ENCODE measurements at places on chromosomes 7 and 10.

DNA sequence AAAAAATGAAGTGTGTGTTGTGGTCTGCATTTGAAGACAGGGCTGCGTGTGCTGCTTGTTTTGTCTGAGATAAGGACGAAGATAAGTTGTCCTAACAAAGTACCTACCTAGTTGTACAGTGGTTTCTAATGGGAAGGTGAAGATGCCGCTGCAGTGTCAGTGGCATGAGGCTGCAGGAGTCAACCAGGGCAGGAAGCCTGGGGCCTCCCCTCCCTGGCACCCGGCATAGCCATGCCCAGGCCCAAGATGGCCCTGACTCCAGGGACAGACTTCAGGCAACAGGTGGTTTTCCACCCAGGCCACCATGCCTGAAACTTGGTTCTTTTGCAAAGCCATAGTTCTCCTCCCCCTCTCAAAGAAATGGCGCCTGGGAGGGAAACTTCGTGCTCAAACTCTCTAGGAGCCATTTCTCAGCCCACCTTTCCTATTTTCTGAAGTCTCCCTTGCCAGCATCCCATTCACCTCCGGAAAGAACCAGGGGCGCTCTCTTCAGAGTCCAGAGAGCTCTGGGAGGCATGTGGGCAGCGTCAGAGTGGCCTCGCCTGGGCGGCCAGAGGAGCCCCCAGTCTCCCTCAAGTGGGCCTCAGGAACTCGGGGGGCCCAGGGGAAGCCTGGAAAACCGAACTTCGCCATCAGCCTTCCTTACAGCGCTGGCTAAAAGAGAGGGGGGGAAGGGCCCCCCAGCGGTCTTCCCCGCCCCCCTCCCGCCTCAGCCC lies 2.1 kb upstream of the KAT6B start:
- no peak for DNase-seq

- DNase-seq = no peak
Observed at GRCh38 chr10:5607594-5607993, 58.8 kb downstream of the ASB13 start.

DNA sequence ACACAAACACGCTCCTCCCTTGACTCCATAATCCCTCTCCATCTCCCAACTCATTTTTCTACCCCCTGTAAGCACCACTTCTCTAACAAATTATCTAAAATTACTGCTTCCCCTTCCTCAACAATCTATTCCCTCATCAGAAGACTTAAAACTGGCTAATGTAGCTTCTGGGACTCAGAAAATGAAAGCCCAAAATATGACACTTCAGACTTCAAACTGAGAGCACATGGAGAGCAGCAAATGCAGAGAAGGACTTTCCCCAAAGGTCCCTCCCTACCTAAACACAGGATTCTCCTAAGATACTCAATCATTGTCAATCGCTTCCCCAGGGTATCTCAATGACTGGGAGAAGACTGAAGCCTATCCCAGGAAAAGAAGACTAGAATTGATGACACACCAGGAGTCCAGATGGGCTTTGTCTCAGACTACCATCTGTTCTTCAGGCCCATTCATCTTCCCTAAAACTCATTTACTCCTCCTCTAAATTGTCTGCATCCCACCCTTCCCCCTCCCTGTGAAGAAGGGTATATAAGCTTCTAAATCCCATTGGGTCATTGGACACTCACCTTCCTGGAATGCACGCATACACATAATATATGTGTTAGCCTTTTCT lies 39.2 kb downstream of the ST8SIA6 start:
- DNase-seq = no peak

- no peak for DNase-seq
Observed at GRCh38 chr10:130377986-130378540, 241.9 kb downstream of the GLRX3 start.

DNA sequence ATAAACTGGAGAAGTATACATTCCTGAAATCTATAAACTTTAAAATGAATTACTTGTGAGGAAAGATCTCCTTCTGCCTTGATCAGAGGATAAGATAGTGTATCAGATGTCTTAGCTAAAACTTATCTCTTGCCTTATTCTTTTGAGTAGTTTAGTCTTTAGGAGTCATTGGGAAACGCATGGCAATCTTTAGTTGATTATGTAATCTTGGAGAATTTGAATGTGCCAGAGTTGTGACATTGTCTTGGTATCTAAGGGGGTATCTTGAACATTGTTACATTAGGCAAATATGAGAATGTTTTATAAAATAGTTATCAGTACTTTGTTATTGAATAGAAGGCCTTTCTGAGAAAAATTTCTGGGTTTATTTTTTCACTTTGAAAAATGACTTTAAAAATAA lies 61.6 kb upstream of the ADRA2A start:
- no peak for DNase-seq

DNA sequence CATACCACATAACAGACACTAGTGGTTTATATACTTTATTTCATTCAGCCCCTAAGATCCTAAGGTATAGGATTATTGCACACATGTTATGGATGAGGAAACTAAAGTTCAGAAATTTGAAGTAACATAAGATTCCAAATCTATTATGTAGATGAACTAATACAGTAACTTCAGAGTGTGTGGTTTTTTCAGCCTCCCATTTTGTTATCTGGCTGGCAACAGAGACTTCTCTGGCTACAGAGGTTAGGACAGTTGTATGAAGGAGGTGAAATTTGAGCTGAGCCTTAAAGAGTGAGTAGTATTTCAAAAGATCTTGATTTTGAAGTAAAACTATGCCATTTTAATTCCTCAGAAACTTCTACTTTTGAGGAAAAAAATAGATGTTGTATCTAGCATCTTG lies 125.4 kb downstream of the MAPK8 start:
- no peak for DNase-seq

DNA sequence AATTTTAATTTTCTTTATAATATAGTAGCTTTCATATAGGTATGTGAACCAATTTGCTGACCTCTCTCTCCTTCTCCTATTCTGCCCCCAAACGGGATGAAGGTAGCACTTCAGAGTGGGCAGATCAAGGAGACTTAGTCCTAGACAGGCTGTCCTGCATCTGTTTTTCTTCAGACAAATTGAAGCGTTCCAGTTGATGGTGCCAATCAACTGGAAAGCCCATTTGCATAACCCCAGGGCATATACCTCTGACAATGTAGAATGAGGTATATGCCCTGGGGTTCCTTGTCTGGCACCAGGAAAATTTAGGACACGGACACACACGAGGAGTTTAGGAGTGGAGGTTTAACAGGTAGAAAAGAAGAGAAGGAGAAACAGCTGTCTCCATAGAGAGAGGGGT lies 502.9 kb downstream of the HTR7 start:
- DNase-seq = no peak

GRCh38 chr7:147245274-147245673 lies 1128.7 kb downstream of the CNTNAP2 start:
- no peak for DNase-seq

- no peak for DNase-seq
Observed at GRCh38 chr10:88377510-88377909, 205.6 kb downstream of the RNLS start.

GRCh38 chr7:20407585-20408466 lies 77.1 kb downstream of the ITGB8 start:
- DNase-seq = no peak

- no peak for DNase-seq
Observed at GRCh38 chr7:1174881-1175596, 15.0 kb upstream of the ZFAND2A start.

DNA sequence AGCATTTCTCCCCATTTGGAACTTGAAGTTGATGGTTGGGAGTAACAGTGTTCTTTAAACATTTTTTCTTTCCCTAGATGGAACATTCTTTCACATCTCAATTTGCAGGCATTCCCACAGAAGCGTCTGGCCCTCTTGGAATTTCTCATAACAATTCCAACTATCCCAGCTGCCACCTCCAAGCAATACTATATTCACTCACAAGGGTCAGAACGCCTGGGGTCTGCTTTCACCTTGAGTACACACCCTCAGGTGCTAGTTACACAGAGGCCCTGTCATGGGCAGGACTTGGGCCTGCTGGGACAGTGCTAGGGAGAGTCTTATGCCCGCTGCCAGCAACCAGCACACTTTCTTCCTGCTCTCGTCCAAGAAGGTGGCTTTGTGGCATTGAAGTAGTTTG lies 136.5 kb downstream of the JCAD start:
- DNase-seq = no peak

DNA sequence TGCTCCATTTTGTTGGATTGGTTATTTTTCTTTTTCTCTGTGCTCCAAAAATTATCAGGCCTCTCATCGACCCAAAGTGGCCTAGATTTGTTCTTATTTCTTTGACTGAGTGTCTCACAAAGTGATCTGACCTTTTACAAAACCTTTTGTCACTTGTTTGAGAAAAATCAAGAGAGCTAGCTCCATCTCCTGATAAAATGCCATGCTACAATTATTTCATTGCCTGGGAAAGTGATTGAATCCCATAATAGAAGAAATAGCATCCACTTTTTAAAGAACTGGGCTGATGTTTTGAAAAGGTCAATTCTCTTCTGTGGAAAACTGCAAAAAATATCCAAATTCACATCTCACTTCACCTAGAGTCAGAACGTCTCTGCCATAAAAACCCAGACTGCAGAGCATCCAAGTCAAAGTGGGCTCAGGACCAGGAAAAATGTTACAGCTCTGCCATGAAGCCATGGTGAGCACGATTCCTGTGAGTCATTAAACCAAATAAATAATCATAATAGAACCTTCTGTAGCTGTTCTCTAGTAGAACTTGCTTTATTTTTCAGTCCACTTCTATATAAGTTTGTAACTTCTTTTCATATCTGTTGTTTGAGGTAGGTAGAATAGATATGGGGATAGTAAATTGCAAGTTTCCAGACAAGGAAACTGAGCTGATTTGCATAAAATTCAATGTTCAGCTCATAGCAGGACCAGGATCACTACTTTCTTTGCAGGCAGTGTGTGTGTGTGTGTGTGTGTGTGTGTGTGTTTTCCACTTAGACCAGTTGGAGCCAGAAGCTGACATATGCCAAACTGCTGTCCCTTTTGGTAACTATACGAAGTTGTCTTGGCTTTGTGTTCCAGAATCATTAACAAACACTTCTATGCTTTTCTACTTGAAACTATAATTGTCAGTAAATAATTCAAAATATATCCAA lies 632.5 kb upstream of the ANKRD30A start:
- no peak for DNase-seq

GRCh38 chr7:13538669-13539068 lies 450.8 kb downstream of the ETV1 start:
- DNase-seq = no peak

DNA sequence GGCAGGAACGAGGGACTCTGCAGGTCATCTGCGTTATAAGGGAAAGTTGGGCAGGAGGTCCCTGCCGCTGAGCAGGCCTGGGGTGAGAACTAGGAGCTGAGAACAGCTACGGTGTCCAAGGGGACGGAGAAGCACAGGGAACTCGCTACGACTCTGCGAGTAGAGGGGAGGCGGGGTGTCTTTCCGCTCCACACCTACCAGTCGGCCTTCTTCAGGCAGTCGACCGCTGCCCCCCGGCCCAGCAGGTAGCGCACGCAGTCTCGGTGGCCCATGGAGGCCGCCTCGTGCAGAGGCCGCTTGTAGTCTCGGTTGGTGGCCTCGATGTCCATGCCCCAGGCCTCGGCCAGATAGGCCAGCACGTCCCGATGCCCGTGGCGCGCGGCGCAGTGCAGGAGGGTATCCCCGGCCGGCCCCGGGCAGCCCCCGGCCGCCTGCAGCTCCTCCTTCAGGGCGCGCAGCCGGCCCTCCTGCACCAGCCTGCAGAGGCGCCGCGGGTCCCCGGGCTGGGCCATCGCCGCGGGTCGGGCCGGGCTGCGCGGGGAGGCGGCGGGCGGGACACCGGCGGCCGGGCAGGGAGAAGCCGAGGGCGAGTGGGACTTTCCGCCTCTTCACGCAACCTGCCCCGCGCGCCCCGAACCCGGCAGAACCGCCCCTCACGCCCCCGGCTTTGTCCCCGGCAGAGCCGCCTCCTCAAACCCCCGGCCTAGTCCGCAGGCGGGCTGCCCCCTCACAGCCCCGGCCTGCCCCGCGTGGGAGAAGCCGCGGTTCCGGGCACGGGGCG lies 660 bp downstream of the ANKRD16 start:
- DNase-seq = peak; percentile 11

DNA sequence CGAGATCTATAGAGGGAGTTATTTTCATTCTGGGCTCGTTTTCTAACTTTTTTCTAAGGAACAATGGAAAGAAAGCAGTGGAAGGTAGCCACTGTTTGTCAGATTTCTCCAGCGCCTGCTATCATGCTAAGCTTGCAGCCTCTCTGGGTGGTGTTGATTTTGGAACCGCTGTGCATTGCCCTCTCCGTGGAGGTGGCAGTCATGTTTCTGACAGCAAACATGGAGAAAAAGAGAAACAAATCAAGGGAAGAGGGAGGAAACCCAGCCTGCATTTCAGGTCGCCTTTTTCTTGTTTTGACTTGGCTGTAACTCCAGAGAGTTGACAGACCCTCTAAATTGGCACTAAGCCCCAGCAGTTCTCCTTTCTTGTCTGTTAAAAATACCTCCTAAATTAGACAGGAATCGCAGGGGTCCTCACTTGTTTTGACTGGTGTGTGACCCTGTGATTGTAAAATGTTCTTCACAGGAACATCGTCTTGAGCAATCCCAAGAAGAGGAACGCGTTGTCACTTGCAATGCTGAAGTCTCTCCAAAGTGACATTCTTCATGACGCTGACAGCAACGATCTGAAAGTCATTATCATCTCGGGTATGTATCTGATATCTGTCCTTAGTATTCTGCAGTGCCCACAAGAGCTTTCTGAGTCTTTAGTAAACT lies 4.8 kb downstream of the ECHDC3 start:
- no peak for DNase-seq

DNA sequence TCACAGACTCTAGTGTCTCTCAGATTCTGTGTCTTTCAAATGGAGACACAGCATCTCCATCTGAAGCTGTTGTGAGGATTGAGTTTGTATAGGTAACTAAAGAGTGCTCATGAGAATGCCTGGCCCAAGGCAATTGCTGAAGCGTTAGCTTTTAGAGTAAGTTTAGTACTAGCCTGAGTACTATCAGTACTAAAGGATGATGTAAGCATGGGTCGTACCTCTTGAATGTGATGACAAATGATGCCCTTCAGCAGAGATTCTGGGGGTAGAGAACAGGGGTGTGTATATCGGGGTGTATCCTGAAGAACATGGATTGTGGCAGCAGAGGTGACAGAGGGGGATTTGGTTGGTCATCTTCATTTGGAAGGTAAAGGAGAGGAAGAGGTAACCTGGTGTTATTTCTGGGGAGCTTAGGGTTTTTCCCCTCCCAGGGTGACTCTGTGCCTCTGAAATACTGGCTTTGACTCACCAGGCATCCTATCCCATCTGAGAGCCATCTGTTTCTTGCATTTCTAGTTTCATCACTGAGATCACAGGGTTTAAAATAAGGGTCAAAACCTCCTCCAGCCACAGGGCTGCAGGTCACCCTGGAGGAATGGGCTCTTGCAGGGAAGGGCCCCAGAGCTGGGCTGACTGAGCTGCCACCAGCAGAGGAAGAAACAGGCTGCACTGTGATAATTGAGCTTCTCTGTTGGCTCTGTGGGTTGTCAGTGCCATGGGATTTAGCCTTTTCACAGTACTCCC lies 756.0 kb downstream of the KCNMA1 start:
- DNase-seq = no peak

DNA sequence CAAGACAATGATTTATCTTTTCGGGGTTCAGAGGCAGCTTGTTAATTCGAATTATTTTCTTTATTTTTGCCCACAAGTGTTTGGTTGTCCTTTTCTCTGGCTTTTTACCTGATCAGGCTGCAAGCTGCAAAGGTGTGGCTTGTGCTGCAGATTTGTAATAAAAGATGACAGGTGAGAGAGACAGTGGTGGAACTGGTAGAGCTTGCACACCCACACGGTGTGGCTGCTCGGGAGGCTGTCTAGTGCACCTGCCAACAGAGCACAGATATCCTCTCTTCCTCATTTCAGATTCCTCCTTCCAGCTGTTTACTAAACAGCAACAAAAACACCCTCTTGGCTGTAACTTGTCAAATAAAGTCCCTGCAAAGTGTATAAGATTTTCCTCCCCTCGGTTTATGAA lies 9.2 kb downstream of the GJD4 start:
- DNase-seq = no peak

- DNase-seq = no peak
Observed at GRCh38 chr7:17061443-17061842, 179.7 kb upstream of the AGR3 start.
